NCI-H1436 treated with DMSO at 0.1 percent for 48 hours (cell line): ENCODE measurements at places on chromosomes 13 and 19.

- DNase-seq = no peak
Measured at GRCh38 chr19:21483589-21484170, 21.7 kb upstream of the ZNF429 start.

GRCh38 chr13:36353001-36353400, 6.8 kb upstream of the SPART start:
- DNase-seq = no peak

DNA sequence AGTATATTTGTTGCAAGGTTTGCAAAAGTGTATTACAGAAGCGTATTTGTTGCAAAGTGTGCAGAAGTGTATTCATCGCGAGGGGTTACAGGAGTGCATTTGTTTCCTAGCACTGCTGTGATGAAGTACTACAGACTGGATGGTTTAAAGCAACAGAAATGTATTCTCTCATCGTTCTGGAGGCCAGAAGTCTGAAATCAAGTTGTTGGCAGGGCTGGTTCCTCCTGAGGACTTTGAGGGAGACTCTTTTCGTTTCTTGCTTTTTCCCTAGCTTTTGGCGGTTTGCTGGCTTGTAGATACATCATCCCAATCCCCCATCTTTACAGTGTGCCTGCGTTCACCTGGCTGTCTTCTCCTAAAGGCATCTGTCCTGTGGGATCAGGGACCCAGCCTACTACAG, 127.9 kb upstream of the USP29 start:
- DNase-seq = no peak

- no peak for DNase-seq
Measured at GRCh38 chr13:80798576-80799133, 457.7 kb upstream of the SPRY2 start.

DNA sequence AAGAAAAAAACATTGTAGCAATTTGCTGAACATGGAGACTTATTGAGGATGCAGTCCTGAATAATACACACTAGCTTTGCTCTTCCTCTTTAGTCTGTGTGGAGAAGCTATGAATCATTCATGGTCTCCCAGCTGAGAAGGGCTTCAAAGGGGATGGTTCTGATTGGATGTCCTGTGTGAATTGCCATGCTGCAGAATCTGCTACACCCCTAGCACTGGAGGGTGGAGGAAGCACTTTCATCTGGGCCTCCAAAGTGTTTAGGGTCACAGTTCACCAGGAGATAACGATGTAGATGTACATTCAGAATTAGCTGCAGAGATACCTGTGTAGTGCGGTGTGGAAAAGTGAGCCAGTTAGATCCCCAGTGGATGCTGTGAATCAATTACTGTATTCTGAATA, 321.1 kb upstream of the EDNRB start:
- DNase-seq = no peak
